ENCODE measurements at places on chromosomes 12 and 14. TPM values are rescaled to one million over a fixed set of nuclear protein-coding genes. Genes with fewer than 3 reads are reported as not detected.

Gene SYCP3
- total RNA-seq, result not detected

Gene CABP1
- total RNA-seq, result 0.83 TPM

Gene RPS6KA5
- 0.28 TPM for total RNA-seq

Gene OTX2
- not detected for total RNA-seq

Gene COX8C
- not detected for total RNA-seq

DNA sequence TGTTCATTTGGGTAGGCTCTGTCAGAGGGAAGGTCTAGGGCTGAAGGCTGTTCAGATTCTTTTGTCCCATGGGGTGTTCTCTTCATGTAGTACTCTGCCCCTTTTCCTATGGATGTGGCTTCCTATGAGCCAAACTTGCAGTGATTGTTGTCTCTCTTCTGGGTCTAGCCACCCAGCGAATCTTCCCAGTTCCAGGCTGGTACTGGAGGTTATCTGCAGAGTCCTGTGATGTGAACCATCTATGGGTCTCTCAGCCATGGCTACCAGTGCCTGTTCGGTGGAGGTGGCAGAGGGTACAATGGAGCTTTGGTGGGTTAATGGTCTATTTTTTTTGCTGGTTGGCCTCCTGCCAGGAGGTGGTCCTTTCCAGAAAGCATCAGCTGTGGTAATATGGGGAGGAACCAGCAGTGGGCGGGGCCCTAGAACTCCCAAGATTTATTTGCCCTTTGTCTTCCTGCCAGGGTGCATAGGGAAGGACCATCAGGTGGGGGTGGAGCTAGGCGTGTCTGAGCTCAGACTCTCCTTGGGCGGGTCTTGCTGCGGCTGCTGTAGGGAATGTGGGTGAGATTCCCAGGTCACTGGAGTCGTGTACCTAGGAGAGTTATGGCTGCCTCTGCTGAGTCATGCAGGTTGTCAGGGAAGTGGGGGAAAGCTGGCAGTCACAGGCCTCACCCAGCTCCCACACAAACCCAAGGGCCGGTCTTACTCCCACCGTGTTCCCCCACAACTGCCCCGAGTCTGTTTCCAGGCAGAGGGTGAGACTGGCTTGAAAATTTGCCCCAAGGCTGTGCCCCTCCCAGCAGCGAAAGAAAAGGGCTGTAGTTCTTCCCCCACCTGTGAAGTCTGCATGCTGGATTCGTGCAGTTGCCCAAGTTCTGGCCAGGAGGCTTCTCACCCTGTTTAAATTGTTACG, 17.5 kb downstream of the MTRFR start:
- DNase-seq, result no peak

DNA sequence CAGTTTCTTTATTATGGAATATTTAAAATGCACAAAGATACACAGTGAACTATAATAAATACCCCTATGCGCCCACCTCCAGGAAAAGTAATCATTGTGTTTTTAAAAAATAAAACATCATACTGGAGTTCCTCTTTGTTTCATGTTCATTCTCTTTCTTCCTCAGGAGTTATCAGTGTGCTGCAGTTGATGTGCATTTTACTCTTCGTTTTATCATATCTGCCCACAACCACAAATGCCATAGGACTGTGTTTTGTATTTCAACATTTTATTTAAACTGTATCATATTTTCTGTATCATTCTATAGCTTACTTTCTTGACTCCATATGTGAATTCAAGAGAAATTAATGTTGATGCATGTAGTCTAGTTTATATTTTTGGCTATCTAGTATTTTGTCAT, 53.9 kb downstream of the TSHR start:
- DNase-seq, result no peak

DNA sequence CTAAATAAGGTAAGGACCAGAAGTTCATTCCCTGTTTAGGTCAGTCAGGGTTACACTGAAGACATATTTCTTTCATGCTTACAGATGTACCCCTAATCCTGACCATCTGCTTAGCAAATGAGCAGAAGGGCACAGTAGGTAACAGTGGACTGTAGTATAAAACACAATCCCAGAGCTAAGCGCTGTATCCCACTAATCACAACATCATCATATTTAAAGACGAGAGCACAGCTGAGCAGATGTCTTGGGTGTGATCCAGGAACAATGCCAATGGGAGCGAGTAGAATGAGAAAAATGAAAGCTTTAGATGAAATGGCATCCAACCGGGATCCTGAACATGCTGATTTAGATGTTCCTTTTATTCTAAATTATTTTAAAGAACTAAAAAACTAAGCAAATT, 213.4 kb downstream of the CCER1 start:
- DNase-seq, result no peak

DNA sequence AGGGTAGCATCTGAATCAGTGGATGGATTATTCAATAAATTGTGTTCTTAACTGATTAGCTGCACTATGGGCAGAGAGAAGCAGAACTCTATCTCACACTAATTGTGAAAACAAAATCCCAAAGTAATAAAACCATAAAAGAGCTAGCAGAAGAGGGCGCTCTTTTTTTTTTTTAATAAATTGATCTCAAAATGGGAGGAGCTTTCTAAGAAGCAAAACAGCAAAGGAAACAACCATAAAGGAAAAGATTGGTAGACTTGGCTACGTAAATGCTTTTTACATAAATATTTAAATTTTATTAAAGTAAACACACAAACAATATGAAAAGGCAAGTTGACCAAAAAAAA, 1.5 kb upstream of the TM7SF3 start:
- DNase-seq, result peak; percentile 56

DNA sequence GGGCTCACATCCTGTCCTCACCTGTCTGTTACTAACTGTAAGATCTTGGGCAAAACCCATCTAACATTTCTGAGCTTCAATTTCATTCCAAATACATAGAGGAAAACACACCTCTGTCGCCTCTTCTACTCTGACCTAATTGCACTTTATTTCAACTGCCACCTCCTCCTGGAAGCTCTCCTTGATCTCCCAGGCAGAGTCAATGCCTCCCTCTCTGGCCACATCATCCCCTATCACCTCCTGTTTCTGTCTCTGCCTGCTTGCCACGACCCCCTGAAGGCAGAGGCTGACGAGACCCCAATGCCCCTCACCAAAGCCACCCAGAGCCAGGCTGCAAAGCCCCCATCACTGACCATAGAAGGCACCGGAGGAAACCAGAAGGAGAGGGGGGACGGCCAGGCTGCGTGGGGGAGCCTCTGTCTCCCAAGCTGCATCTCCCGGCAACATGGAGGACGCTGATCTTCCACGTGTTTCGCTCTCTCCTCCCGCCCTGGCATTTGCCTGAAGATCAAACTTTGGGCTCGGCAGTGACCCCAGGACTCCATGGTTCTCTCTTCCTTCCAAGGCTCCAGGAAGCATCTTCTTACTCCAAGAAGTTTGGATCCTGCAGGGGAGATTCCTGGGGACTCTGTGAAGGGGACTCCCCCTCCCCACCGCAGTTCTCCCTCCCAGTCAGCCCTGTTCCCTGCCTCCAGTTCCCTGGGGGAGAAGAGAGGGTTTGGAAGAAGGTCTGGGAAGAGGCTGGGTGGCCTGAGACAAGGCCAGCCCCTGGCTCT, 50.1 kb upstream of the BCL11B start:
- no peak for DNase-seq

GRCh38 chr14:96627811-96628775, 125.9 kb downstream of the PAPOLA start:
- no peak for DNase-seq

DNA sequence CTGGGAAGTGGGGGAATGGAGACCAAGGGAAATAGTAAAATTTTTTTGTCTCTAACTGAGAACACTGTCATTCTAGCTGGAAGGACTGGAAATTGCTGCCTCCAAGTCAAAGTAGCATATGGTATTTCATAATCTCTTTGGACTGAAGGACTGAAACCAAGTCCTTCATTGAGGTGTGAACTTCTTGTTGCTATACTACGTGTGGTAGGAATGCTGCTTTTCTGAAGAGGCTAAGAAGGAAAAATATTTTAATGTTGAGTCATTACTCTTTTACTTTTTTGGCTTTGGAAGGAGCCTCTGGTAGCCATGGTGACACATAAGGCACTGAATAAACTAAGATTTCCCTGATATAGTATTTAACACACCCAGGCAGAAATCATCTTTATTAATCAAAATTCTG, 465.4 kb downstream of the NPAS3 start:
- DNase-seq, result peak; percentile 10

DNA sequence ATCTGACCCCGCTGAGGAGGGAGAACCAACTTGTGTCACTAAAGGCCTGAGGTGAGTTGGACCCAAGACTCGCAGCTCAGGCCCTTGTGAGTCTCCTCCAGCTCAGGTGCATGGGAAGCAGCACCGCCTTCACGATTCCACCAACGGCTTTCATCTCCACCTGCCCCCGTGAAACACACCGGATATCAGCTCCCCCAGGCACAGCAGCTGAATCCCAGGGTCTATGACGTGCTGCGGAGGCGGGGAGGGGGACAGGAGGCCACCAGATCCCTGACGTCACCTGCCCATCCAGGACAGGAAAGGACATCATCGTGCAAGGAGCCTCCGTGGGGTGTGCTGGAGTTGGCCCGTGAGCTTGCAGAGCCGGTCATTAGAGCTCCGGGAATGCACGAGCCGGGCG, 18.5 kb upstream of the SFSWAP start:
- DNase-seq, result no peak

DNA sequence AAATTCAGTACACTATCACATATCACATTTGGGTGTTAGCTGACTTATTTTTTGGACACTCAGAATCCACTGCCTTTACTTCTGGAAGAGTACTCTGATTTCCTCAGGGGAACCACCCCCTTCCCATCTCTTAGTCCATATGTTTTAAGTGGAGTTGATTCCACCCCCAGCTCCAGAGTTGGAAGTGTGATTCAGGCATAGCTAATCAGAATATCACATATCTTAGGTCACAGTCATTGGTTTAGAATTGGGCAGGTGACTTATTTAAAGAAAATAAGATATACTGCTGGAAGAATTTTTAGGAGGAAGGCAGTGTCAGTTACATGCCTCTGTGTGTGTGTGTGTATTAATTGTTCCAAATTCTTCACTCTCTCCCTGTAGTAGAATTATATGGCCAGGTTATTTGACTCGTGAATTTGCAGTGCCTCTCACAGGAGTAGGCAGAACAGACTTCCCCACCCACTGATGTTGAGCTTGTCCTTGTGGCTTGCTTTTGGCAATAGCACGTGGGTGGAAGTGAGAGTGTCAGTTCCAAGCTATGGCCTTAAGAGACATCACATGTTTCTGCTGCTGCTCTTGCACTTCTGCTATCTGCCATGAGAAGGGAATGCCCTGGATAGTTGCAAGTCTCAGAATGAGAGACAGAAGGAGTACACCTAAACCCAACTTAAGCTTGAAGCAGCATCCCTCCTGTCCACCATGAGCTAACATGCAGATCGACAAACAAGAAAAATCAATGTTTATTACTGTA, 6.4 kb upstream of the GAS2L3 start:
- DNase-seq, result peak; percentile 34

- no peak for DNase-seq
Measured at GRCh38 chr14:31898838-31899528, 178.1 kb upstream of the ARHGAP5 start.

- peak; percentile 57 for DNase-seq
Measured at GRCh38 chr14:72802588-72802946, 91.3 kb downstream of the DPF3 start.

DNA sequence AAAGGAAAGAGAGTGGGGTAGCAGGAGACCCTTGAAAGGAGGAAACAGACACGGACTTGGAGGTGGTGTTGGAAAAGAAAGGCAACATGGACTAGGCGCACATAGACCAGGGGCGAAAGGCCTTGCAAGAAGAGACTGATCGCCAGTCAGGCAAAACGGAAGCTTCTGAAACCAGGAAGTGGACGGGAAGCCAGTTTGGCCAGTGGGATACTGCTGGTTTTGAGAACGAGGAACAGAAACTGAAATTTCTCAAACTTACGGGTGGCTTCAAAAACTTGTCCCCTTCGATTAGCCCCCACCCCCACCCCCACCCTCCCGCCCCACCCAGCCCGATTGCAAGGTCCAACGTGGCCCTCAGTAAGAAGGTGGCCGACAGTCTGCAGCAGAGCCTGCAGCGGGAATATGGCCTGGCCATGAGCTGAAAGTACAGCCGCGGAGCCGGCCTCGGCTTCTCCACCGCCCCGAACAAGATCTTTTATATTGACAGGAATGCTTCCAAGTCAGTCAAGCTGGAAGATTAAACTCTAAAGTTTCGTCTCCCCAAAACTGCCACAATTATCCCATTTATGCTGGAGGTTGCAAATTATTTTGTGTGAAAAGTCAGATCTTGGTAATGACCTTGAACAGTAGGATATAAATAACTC, 364.7 kb downstream of the BCAT1 start:
- DNase-seq, result no peak

All from IMR-90 (cell line).